ENCODE measurements at places on chromosomes 2 and 18. TPM values are rescaled to one million over a fixed set of nuclear protein-coding genes. Genes with fewer than 3 reads are reported as not detected.

Gene TCF7L1
- 8.9 TPM for total RNA-seq

Gene TMEM247
- total RNA-seq: not detected

Gene OTX1
- not detected for total RNA-seq

Gene MRO
- 3.1 TPM for total RNA-seq

Gene SP5
- 3.1 TPM for total RNA-seq

Gene ZNF532
- total RNA-seq: 69.4 TPM

Gene LDAH
- 6.3 TPM for total RNA-seq
